ENCODE measurements at places on chromosomes 3 and 15.
A peak's percentile ranks its signal among the peaks of the same experiment; 100 is the strongest.

- DNase-seq = no peak
These were observed 31.1 kb downstream of the TMEM212 start for GRCh38 chr3:171874251-171874681.

GRCh38 chr3:59979542-59979941, 929.7 kb upstream of the CFAP20DC start:
- DNase-seq = no peak

GRCh38 chr3:66809595-66809958, 188.5 kb upstream of the KBTBD8 start:
- no peak for DNase-seq

DNA sequence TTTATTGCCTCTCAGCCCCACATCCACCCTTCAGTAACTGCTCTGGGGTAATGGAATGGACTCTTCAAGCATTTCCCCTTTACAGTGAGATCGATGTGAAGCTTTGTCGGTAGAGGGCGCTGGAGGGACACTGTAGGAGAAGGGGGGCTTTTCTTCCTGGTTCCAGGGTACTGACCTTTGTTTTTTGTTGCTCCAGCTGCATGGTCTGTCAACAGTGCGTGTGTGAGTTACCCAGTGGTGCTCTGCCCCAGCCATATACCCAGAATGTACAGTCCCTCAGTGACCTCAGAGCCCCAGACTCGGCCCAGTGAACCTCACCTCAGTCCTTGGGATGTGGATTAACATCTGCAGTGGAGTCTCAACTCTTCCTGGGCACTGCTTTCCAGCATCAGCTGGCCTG, 180.3 kb upstream of the TSC22D2 start:
- DNase-seq = no peak

- no peak for DNase-seq
These were observed 270.3 kb downstream of the RYR3 start for GRCh38 chr15:33581032-33581431.

DNA sequence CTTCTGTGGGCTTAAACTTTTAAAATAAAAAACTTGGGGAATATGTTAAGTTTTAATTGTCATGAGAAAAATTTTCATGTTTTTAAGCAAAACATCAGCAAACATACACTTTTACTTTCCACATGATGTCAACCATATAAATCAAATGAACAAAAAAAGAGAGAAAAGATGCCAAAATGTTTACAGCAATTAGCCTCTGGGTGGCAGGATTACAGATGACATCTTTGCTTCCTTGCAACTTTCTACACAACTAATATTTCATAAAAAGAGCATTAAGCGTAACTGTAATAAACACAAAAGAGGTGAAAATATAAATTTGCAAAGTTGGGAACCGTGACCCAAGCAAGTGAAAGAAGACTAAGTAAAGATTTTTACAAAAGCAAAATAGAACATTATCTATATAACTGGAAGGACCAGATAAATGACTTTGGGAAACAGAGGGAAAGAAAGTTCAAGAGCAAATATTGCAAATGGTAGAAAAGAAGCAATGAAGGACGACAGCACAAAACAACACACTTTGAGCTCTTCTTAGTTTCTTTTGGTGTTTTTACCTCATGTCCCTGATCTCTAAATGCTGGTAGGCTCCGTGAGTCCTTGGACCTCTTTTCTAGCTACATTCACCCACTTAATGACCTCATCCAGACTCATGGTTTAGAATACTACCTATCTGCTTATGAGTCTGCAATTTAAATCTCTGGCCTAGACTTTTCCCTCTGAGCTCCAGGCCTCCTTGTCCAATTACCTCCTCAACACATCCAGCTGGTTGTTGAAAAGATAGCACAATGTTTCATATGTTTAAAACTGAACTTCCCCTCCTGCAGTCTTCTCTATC, 9.4 kb downstream of the TP53BP1 start:
- no peak for DNase-seq

DNA sequence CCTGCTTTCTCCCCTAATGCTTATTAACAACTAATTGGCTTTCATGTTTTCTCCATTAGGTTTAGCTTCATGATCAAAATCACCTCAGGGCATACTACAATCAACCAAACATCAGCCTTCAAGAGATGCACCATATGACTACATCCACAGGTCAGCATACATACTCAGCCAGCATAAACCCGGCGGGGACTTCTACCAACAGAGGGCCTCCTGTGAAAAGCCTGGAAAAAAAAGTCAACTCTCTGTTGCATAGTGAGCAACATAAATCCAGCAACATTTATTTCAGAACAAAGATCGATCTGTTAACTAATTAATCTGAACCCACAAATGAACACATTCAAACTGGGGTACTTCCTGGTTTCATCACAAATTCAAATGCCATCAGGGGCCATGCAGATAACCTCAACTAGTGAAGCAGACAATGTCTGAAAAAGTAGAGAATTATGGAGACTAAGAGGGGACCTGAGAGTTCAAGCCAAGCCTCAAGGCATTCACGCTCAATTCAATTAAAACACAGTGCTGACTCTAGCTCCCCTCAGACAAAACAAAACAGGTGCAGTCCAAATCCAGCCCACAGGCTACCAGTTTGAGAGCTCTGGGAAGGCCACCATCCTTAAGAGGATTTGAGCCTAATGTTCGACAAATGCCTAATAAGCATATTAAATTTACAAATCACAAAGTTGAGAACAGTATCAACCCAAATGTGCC, 124.5 kb downstream of the MAGI1 start:
- no peak for DNase-seq

- DNase-seq = no peak
These were observed 67.9 kb upstream of the CCDC54 start for GRCh38 chr3:107309312-107309711.

DNA sequence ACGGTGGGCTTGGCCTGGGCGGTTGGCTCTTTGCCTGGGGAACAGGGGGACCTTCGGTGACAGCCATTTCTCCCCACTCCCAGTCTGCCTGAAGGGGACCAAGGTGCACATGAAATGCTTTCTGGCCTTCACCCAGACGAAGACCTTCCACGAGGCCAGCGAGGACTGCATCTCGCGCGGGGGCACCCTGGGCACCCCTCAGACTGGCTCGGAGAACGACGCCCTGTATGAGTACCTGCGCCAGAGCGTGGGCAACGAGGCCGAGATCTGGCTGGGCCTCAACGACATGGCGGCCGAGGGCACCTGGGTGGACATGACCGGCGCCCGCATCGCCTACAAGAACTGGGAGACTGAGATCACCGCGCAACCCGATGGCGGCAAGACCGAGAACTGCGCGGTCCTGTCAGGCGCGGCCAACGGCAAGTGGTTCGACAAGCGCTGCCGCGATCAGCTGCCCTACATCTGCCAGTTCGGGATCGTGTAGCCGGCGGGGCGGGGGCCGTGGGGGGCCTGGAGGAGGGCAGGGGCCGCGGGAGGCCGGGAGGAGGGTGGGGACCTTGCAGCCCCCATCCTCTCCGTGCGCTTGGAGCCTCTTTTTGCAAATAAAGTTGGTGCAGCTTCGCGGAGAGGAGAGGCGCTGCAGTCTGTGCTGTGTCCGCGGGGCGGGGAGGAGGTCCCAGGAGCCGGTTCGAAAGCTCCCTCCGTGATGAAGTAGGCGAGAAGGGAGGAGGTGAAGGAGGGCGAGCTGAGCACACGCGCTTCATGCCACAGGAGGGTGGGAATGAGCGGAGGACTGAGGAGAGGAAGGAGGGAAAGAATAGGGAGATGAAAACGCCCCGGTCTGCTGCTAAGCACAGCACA, 9.6 kb downstream of the CLEC3B start:
- DNase-seq = no peak

- DNase-seq = no peak
These were observed 743.7 kb upstream of the NECTIN3 start for GRCh38 chr3:110327870-110328269.

DNA sequence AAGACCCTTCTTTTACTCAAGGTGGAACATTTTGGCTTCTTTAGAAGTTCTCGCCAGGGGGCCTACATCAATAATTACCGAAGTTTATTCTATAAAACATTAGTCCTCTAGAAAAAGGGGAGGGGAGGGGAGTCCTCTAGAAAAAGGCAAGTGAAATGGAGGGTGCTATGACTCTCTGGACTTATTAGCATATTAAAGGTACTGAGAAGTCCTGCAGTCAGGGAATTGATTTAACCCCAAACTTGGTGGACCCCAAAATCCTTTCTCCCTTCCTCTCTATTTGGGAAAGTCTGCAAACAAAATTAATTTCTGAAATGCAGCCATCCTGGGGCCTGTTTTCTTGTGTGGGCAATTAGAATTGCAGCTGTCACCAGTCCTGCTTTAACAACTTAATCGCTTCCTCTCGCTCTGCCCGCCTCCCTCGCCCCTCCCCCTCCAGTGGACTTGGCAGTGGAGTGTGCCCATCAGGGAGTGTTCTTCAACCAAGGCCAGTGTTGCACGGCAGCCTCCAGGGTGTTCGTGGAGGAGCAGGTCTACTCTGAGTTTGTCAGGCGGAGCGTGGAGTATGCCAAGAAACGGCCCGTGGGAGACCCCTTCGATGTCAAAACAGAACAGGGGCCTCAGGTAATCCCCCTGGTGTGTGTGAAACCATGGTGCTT, 18.9 kb upstream of the LRRK1 start:
- DNase-seq = no peak

- DNase-seq = no peak
These were observed 3.4 kb upstream of the EOGT start for GRCh38 chr3:69016901-69017300.

GRCh38 chr15:77568973-77569728, 63.6 kb downstream of the LINGO1 start:
- no peak for DNase-seq

GRCh38 chr3:112633757-112634156, 7.2 kb downstream of the CCDC80 start:
- DNase-seq = no peak

DNA sequence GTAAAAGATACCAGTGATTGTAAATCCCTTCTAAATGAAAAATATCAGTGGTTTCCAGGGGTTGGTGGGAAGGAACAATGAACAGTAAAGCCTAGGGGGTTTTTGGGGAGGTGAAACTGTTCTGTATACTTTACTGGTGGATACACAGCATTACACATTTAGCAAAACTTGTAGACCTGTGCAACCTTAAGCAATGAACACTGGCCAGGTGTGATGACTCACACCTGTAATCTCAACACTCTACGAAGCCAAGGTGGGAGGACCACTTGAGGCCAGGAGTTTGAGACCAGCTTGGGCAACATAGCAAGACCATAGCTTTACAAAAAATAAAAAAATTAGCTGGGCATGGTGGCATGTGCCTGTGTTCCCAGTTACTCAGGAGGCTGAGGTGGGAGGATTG, 1.8 kb downstream of the CCDC13 start:
- no peak for DNase-seq

DNA sequence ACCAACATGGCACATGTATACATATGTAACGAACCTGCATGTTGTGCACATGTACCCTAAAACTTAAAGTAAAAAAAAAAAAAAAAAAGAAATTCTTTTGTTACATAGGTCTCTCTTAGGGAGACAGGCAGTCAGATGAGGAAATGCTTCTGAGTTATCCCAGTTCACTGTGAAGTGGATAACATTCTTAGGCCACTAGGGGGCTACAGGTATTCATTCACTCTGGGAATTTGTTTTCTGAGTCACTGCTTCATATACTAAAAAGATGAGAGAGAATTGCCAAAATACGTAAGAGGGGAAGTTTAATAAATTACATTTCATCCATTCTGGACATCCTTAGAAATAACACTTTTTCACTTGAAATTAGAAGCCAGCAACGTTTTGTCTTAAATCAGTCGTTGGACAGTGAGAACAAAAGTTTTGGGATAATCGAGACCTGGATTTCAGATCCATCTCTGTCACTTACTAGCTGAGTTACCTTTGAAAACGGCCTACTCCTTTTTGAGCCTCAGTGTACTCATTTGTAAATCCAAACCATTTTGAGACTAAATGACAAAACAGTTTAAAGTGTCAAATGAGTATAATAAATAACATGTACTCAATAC, 738.4 kb upstream of the ALCAM start:
- peak; percentile 5 for DNase-seq

GRCh38 chr3:188779281-188779980, 392.3 kb upstream of the TPRG1 start:
- no peak for DNase-seq

DNA sequence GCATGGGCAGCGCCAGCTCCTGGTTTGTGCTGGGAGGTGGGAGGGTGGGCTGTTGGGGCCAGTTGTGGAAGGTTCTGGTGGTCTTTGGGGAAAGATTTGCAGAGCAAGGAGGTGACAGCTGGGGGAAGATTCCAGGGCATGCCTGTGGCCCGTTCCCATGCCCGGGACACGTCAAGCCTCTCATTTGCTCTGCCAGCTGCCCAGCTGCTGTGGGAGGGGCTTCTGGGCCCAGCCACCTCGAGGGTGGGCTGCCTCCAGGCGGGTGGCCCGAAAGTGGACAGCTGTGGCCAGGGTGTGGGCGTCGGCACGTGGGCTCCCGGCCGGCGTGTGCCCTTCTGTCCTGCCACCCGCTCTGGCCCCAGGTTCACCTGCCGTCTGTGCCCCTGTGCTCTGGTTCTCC, 17.2 kb downstream of the PLXNA1 start:
- DNase-seq = peak; percentile 67

GRCh38 chr15:92929002-92929401, 28.9 kb downstream of the CHD2 start:
- no peak for DNase-seq

DNA sequence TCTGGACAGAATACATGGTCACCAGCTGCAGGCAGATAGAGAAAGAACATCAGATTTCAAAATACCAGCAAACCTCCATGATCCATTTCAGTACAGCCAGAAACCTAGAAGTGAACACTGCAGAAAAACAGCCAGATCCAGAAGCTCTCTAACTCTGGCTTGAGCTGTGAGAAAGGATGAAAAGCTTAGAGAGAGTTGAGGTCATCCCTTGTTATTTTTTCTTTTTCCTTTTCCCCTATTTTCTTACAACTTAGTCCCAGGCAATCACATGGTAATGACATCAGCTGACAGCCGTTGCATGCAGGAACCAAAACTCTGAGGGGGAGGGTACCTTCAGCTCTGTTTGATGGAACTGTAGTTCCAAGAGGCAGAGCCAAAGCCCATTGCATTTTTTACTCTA, 113.2 kb downstream of the TCF12 start:
- no peak for DNase-seq

GRCh38 chr15:62431817-62432216, 266.7 kb upstream of the C2CD4B start:
- DNase-seq = no peak

- DNase-seq = peak; percentile 39
These were observed 22.6 kb upstream of the RBP1 start for GRCh38 chr3:139561959-139562676.

- DNase-seq = no peak
These were observed 11.8 kb downstream of the CPN2 start for GRCh38 chr3:194339356-194339755.

DNA sequence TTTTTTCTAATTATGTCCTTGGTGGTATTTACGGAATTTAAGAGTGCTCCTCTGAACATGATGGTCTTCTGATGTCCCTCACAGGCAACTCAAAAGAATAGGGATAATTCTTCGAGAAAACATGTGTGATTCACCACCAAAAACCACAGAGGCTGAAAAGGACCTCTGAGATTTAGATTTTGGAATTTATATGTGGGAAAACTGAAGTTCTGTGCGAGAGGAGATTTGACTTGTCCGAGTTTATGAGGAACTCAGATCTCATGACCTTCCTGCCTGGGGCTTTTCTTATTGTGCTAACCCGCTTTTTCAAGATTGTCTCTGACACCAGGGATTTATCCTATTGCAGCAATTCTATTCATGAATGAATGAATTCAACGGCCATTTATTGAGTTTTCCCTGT, 142.4 kb downstream of the FAM43A start:
- DNase-seq = no peak

- no peak for DNase-seq
These were observed 8.1 kb upstream of the SCG3 start for GRCh38 chr15:51672913-51673857.

- DNase-seq = no peak
These were observed 12.2 kb upstream of the SACM1L start for GRCh38 chr3:45677033-45677446.

Measured in NCI-H524 treated with DMSO at 0.1 percent for 48 hours (cell line).